ENCODE measurements at places on chromosomes 13 and 19.

DNA sequence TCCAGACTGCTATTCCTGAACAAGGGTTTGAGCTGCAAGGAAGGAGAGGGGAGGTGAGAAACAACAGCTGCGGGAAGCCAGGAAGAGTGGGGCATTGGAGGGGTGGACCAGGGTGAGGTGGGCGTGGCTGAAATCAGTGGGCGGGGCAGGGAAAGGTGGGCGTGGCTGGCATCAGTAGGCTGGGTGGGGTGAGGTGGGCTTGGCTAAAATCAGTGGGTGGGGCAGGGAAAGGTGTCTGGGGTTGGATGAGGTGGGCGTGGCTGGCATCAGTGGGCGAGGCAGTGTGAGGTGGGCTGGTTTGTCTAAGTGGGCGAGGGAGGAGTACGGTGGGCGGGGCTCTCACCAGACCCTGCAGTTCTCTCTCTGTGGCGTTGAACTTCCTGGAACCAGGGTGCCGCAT, 87.6 kb downstream of the MUC16 start:
- DNase-seq, result no peak

GRCh38 chr19:16361254-16361653, 36.6 kb downstream of the KLF2 start:
- no peak for DNase-seq

DNA sequence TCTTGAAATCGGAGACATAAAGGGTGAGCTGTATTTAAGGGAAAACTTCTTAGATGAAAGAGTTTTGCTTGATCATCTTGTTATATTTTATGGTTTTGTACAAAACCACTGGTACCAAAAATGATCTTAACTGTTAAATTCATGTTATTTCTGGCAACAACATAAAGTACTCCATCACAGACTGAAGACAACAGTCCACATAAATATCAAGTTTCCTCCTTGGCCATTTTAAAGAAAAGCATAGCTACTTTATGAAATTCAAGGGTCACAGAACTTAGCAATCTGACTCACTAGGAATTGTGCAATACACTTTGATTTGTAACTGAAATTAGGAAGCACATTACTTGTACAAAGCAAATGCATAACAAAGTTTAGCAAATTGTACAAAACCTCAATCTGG, 66.3 kb downstream of the TBC1D4 start:
- no peak for DNase-seq

GRCh38 chr13:83372786-83373185, 509.5 kb downstream of the SLITRK1 start:
- DNase-seq, result no peak

- no peak for DNase-seq
These were observed 1151.0 kb downstream of the DIAPH3 start for GRCh38 chr13:59012731-59013130.

GRCh38 chr13:47523771-47524170, 477.3 kb downstream of the SUCLA2 start:
- no peak for DNase-seq

GRCh38 chr19:58569191-58569942, 3.8 kb downstream of the MZF1 start:
- DNase-seq, result no peak

DNA sequence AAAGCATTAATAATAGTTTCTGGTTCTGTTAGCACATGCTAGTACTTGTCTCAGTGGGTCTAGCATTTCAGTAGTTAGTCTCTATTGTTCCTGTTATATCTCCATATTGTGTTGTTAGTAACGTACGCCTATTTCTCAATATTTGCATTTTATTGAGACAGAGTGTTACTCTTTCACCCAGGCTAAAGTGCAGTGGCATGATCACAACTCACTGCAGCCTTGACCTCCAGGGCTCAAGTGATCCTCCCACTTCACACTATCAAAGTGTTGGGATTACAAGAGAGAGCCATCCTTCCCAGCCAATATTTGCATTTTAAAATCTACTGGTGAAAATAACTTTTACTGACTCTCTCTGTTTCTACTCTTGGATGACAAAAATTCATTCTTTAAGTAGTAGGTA, 154.6 kb upstream of the PRR20A start:
- DNase-seq, result no peak

Data from activated T-cell treated with anti-CD3 and anti-CD28 coated beads, Interleukin-2, amount 50 U/mL, for 4 hours (primary cell).